ENCODE measurements at places on chromosomes 1 and 21. TPM values are rescaled to one million over a fixed set of nuclear protein-coding genes. Genes with fewer than 3 reads are reported as not detected.

DNA sequence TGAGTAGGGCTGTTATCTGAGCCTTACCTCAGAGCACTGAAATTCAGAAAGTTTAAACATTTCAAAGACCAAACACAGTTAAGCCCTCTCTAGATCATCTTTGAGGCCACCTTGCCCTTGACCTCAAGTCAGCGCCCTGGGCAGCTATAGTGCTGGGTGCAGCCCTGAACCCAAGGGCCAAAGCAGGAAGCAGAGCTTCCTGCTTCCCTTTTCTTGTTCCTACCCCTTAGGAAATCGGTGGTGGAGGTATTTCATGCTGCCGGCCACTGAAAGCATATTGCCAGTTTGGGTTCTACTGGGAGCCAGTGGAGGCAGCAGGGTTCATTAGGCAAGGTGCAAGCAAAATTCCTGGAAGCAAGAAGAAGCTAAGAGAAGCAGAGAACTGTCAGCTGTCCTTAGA, 26.1 kb downstream of the CD244 start:
- no peak for DNase-seq

DNA sequence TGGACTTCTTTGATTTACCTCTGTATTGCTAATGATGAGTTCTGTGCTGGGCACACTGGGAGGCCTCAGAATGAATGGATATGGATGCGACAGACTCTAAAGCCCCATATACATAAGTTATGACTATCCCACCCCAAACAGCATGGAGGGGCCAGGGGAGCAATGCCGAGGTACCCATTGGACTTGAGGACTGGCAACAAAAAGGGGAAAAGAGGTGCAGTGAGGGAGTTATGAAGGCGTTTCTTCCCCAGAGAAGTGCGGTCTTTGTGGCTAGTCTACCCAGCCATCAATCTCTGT, 15.2 kb upstream of the CDCA8 start:
- no peak for DNase-seq

- no peak for DNase-seq
Measured at GRCh38 chr1:244854166-244854565, 10.2 kb downstream of the HNRNPU start.

- no peak for DNase-seq
Measured at GRCh38 chr21:42685036-42685435, 31.6 kb downstream of the PDE9A start.

GRCh38 chr1:158153179-158153578, 27.5 kb upstream of the CD1D start:
- DNase-seq, result no peak

CCDC181 gene
- 1.5 TPM for total RNA-seq

GRCh38 chr1:164950541-164950986, 391.6 kb downstream of the PBX1 start:
- no peak for DNase-seq

DNA sequence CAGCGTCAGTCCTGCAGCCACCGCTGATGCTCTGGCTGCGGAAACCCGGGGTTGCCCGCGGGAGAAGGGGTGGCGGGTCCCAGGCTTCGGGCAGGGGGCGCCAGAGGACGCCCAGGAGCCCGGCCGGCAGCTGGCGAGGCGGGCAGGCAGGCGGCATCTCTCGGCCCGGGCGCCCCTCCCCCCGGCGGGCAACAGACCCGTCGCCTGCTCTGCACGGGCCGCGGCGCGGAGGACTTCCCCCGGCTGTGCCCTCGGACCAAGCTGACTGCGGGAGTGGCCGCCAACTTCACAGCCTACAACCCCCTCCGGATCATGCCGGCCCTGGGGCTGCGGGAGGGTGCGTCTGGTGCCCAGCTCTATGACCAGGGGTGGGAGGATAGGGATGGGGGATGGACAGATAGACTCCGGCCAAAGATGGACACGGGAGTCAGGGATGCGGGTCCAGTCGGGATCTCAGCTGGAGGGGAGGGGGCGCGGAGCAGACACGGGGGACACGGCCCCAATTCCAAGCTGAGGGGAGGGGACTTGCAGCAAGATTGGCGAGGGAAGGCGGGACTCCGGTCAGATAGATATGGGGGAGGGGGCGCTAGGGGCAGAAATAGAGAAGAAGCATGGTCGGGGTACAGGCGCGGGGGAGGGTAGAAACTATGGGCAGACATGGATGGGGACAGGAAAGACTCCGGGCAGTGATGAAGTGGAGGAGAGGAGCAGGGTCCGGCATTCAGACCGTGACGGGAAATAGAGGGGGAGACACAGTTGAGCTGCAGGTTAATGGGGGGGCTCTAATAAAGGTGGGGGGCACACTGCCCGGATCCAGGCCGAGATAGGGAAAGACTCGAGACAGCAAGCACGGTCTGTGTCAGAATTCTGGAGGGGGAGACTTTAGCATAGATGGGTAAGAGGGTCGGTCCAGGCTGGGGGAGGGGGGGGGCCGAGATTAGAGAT, 1.1 kb downstream of the ADGRB2 start:
- DNase-seq, result no peak
